ENCODE measurements at places on chromosomes 5 and 9. TPM values are rescaled to one million over a fixed set of nuclear protein-coding genes. Genes with fewer than 3 reads are reported as not detected.

The ZDHHC11 gene
- total RNA-seq = 2.9 TPM

The SLC23A1 gene
- not detected for total RNA-seq

The ARHGAP26 gene
- 7.4 TPM for total RNA-seq

The IL33 gene
- 65.7 TPM for total RNA-seq

The PCDHA9 gene
- 0.07 TPM for total RNA-seq

The CCDC192 gene
- total RNA-seq = not detected

The SLC36A3 gene
- total RNA-seq = not detected

The PCDHA13 gene
- total RNA-seq = 0.10 TPM

The FLT4 gene
- 0.33 TPM for total RNA-seq

The SPINK6 gene
- total RNA-seq = not detected

The PTGS1 gene
- total RNA-seq = 257 TPM

The SHOC1 gene
- under 0.01 TPM for total RNA-seq

The DRD1 gene
- total RNA-seq = 1.2 TPM

The IFNA13 gene
- total RNA-seq = not detected

The SLC25A2 gene
- total RNA-seq = 0.26 TPM

The FBXL7 gene
- total RNA-seq = 6.3 TPM

The MLANA gene
- total RNA-seq = not detected

The PLGRKT gene
- total RNA-seq = 8.3 TPM

The RANBP17 gene
- total RNA-seq = 12.5 TPM

The ACOT12 gene
- 1.1 TPM for total RNA-seq

The TMEM215 gene
- not detected for total RNA-seq

The IRX1 gene
- 0.86 TPM for total RNA-seq

The PPP3R2 gene
- not detected for total RNA-seq

The DAB2 gene
- 135 TPM for total RNA-seq

The LRRC14B gene
- not detected for total RNA-seq

The MOB3B gene
- 0.17 TPM for total RNA-seq

The HIGD2A gene
- total RNA-seq = 44.1 TPM

The SOHLH1 gene
- total RNA-seq = not detected
